Stimulated activated CD8-positive, alpha-beta memory T cell treated with anti-CD3 and anti-CD28 coated beads, Interleukin-4, amount 100 ng/mL, for 4 hours (primary cell): ENCODE measurements at places on chromosomes 4 and X.

- no peak for DNase-seq
Observed at GRCh38 chrX:41664375-41664901, 24.3 kb upstream of the GPR34 start.

- DNase-seq, result peak; percentile 18
Observed at GRCh38 chrX:129823115-129823514, 20.6 kb downstream of the ZDHHC9 start.

- no peak for DNase-seq
Observed at GRCh38 chr4:168514249-168514852, 17.5 kb downstream of the PALLD start.

GRCh38 chr4:112167794-112168193, 22.5 kb downstream of the FAM241A start:
- no peak for DNase-seq

DNA sequence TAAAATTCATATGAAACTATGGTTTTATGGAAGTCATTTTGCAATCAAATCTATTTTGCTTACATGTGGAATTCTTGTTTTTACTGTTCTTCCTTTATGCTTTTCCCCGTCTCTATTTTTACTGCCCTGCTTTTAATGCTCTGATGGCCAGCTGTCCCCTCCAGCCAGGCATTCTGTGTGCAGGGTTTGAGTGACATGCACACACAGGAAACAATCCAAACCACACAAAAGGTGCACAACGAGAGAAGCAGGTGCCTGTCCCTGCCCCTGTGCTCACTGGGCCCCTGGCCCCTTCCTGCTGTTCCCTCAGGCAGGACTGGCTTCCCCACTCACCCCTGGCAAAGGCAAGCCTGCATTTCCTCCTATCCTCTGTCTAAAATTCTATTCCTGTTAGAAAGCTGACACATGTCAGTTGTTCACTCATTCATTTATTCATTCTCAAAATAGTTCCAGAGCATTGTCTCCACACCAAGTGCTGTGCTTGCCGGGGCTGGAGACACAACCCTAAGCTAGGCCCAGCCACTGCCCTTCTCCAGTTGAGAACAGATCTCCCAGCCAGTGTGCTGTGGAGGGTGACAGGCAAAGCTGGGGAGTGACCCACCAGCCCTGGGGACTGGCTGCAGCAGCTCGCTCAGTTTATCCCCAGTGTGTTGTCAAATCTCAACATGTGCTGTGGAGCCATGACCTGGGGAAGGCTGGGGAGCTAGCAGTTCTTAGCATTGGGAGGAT, 346.3 kb downstream of the FBXW7 start:
- no peak for DNase-seq

- no peak for DNase-seq
Observed at GRCh38 chr4:114251020-114251419, 271.6 kb upstream of the ARSJ start.

GRCh38 chrX:110004215-110004614, 1.3 kb downstream of the TMEM164 start:
- no peak for DNase-seq

DNA sequence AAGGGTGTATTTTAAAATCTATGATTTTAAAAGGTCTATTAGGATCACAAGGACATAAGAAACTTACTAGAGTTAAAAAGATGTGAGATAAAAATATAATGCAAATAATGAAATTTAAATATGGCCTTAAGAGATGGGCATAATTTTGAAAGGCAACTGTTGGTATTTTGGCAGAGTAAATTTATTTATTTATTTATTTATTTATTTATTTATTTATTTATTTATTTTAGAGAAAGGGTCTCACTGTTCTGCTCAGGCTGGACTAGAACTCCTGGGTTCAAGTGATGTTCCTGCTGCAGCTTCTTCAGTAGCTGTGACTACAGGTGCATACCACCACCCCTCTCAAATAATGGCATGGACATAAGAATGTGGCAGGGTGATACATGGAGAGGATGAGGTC, 932.1 kb upstream of the LCORL start:
- no peak for DNase-seq

DNA sequence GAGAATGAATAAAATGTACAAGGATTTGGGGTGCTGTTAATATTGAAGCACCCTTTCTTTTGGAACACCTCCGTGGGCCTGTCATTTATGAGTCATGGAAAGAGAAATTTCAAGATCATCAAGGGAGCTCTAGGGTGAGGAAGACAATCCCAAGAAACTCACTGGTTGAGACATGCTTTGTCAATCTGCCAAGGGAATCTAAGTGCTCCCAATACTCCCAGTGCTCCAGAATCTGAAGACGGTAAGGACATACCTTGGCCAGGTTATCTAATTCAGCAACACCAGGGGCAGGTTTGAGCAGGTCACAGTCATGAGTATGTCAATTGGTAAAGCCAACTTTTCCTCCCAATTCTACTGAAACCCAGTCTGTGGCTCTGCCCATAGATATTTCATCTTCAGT, 556.4 kb upstream of the CPEB2 start:
- DNase-seq, result no peak
